Glomerular endothelial cell (primary cell): ENCODE measurements at places on chromosomes 12 and 14.

- DNase-seq, result no peak
Observed at GRCh38 chr12:116539905-116540482, 19.2 kb upstream of the MAP1LC3B2 start.

- no peak for DNase-seq
Observed at GRCh38 chr14:94213021-94213420, 38.9 kb downstream of the PPP4R4 start.

- no peak for DNase-seq
Observed at GRCh38 chr12:108759924-108760323, 28.6 kb upstream of the CORO1C start.

DNA sequence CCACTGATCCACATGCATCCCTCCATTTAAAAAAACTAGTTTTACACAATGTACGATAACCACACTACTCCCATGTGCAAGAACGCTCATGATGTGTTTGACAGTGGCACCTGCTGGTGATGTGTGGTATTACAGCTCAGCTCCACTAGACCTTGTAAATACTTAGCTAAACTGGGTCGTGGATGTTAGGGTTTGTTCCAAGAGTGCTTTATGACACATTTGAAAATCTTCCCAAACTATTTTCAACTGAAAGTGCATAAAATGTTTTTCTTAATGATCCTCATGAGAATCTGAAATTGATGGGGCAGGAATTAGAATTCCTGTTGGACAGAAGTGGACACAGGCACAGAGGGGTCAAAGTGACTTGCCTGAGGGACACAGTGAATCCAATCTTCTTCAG lies 99.2 kb downstream of the SCARB1 start:
- no peak for DNase-seq

DNA sequence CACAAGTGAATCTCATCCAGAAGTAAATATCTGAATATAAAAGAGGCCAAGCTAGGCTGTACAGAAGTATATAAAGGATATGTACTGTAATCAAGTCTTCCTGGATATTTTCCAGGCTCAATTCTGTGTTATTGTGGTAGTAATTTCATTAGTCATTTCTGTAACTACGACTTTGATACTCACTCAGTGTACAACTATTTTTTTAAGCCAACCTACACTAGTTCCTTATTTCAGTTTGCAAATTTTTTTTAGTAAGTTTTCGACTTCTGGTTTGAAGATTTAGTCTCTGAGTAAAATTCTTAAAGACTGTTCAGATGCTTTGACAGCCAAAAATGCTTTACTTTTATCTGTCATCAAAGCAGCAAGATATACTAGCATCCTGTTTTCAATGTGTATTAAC lies 130.8 kb downstream of the CAPZA3 start:
- DNase-seq, result no peak

DNA sequence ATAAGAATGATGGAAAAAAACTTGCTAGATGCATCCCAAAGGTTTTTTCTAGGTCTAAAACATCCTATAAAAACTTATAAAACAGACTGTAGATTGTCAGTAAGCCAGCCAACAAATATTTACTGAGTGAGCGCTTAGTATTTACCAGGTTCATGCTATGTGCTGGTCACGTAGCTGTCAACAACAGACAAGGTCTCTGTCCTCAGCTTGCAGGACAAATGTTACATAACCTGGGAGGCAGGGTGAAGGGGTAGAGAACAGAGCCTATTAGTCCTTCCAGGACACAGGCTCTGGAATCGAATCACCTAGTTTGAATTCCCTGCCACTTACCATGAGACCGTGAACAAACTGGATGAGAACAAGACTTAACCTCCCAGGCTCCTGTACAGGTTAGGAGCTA lies 6.4 kb downstream of the NFYB start:
- no peak for DNase-seq
